ENCODE measurements at places on chromosomes 6 and 20.

DNA sequence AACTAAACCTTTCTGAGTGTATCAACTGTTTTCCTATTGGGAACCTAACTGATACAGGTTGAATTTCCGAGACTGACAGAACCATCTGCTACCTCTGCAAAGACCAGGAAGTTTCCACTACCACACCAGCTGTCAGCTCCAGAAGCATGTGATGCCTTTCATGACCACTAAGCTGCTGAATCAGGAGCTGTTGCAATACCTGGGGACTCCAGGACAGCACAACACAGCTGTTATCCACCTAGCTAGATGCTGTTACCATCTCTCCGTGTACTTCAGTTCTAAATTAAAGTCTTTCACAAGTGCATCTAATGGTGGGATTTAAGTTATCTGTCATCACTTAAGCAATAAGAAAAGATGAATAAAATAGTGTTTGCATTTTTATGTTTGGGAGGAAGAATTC is 158.2 kb upstream of the IMPG1 start:
- no peak for DNase-seq

- no peak for DNase-seq
Measured at GRCh38 chr6:137903933-137904821, 37.1 kb downstream of the TNFAIP3 start.

DNA sequence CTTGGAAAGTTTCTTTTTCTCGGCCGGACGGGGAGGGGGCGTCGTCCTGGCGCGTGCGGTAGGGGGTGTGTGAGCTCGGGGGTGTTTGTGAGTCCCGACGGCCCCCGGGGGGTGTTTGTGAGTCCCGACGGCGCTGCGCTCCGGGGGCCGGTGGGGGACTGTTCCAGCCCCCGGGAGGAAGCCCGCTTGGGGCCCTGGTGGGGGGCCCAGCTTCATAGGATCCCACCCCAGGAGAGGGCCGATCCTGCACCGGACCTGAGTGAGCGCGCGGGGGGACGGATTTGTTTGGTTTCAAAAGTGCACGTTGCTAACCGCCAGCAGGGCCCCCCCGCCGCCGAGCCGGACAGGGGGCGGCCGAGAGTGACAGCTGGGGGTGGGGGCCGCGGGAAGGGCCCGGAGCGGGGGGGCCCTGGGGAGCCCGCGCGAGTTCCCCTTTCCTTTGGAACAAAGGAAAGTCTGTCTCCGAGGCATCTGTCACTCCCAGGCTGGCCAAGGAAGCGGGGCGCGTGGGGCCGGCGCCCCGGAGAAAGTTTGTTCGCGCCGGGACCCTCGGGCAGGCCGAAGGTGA is 485 bp downstream of the TGIF2 start:
- DNase-seq: peak; percentile 41

DNA sequence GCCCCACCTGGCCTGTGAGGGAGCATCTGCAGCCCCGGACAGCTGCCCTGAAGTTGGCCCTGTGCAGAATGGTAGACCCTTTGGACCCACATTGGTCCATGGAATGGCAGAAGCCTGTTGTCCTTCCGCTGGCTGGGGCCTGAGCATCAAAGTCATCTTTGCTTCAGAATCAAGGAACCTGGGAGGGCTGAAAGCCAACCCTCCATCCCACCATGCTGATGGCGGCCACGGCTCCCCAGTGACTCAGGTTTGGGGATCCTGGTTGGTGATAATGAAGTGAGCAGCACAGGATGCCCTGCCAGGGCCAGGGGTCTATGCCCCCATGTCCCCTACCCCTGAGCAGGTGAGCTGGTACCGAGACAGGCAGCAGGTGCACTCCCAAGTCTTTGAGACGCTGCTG is 52.8 kb downstream of the YTHDF1 start:
- DNase-seq: no peak

- no peak for DNase-seq
Measured at GRCh38 chr6:166656230-166657151, 29.4 kb upstream of the RPS6KA2 start.

DNA sequence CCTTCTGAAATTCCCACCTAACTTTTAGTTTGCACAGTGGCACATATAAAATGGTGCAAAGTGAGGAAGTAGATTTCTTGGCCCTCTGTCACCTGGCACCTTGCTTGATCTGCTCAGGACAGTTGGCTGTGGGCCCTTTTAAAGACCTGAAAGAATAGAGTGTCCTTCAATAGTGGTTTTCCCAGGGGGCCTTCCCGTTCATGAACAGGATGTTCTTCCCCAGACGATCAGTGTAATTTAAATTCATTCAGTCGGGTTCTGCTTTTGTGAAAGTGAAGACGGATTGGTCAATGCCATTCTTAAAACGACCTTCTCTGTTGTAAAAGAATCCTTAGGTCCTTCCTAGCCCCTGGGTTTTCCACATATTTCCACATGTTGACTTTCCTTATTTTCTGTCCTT is 178.5 kb downstream of the SASH1 start:
- DNase-seq: no peak

GRCh38 chr20:3796477-3797225 is 541 bp downstream of the CDC25B start:
- no peak for DNase-seq

- no peak for DNase-seq
Measured at GRCh38 chr6:52136055-52136454, 48.6 kb upstream of the PKHD1 start.

DNA sequence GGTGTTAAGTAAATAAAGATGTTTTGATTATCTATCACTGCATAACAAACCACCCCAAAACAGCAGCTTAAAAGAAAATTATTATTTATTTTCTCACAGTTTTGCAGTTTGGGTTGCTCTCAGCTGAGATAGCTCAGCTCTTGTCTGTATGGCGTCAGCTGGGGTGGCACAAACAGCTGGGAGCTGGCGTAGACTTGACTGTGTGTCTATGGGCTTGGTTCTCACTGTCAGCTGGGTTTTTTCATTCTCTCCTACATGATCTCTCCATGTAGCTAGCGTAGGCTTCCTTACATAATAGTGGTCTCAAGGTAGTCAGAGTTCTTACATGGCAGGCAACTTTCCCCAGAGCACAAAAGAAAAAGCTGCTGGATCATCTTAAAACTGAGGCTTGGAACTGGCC is 6.5 kb upstream of the TMEM74B start:
- DNase-seq: no peak

GRCh38 chr20:57509665-57510237 is 15.2 kb downstream of the CTCFL start:
- DNase-seq: no peak

GRCh38 chr20:46699651-46700359 is 9.6 kb upstream of the SLC2A10 start:
- no peak for DNase-seq

DNA sequence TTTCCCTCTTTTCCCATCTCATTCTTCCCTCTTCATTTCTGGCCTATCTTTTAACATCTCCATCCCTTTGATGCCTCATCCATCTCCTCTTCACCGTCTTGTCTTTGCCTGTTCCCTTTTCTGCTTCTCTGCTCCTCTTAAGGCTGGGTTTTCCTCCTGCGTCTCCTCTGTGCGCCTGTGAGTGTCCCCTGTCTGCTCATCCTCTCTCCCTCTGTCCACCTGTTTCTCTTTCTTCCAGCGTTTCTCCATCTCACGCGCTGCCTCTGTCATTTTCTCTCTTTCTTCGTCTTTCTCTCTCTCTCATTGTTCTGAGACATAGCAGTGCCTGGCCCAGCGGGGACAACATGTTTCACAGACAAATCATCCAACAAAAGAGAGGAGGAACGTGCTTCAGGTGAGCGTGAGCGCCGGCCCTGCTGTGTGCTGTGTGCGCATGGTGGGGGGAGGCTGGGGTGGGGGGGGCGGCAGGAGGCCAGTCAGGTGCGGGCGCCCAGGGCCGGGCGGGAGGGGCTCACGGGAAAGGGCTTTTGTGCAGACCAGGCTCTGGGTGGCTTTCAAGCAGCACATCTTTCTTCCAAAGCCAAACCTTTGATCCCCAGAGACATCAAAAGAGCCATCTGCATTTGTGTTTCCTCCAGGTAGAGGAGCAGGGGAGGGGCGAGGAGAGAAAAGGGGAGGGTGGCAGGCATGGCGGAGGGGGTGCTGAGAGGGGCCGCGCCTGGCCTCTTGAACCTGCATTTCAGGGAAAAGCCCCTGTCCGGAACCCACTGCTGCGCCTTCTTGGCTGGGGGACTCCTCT is 121.3 kb downstream of the VEGFA start:
- no peak for DNase-seq

GRCh38 chr6:68052234-68052633 is 582.8 kb upstream of the ADGRB3 start:
- DNase-seq: no peak

DNA sequence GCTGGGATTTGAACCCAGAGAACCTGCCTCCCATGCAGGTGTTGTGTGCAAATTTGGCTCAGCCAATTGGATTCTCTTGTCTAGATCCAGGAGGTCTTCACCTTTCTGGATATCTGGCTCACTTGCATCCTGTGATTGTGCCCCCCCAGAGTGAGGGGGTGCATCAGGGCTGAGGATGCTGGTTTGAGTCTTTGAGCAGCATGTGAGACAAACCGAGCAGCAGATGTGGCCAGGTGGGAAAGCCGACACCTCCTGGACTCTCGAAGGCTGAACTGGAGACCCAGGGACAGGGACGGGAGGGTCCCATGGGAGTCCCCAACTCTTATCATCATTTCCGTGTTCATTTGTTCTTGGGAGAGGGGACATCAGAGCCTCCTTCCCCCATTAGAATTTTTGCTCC is 30.6 kb upstream of the SULF2 start:
- no peak for DNase-seq

GRCh38 chr20:14924433-14924832 is 587.0 kb upstream of the FLRT3 start:
- DNase-seq: no peak

DNA sequence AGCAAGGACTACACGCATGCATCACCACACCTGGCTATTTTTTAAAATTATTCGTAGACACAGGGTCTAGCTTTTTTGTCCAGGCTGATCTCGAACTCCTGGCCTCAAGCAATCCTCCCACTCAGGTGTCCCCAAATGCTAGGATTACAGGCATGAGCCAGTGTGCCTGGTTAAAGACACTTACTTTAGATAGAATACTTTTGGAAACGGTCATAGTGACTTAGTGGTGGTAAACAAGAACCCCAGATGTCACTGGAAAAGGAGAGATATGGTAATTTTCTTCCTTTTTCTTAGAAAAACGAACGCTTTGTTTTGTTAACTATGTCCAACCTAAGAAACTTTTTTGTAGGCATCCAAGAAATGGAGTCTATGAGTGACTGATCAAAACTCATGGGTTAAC is 137.3 kb downstream of the TFAP2B start:
- no peak for DNase-seq

- DNase-seq: no peak
Measured at GRCh38 chr20:10611357-10611756, 62.4 kb downstream of the JAG1 start.

DNA sequence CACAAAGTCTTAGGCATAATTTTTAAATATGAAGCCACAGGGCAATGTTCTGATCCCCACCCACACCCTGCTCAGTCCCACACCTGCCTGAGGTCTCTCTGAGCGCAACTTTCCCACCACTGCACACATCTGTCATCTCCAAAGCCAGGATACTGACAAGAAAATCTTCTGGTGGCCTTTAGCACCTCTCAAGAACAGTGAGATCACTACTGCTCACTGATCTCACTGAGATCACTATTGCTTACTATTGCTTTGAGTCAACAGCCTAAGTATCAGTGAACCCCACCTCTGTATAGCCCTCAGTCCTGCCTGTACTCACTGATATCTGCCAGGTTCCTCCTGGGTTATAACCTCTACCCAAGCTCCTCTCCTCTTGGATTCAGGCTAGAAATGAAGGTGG is 6.4 kb downstream of the TNFRSF21 start:
- no peak for DNase-seq

DNA sequence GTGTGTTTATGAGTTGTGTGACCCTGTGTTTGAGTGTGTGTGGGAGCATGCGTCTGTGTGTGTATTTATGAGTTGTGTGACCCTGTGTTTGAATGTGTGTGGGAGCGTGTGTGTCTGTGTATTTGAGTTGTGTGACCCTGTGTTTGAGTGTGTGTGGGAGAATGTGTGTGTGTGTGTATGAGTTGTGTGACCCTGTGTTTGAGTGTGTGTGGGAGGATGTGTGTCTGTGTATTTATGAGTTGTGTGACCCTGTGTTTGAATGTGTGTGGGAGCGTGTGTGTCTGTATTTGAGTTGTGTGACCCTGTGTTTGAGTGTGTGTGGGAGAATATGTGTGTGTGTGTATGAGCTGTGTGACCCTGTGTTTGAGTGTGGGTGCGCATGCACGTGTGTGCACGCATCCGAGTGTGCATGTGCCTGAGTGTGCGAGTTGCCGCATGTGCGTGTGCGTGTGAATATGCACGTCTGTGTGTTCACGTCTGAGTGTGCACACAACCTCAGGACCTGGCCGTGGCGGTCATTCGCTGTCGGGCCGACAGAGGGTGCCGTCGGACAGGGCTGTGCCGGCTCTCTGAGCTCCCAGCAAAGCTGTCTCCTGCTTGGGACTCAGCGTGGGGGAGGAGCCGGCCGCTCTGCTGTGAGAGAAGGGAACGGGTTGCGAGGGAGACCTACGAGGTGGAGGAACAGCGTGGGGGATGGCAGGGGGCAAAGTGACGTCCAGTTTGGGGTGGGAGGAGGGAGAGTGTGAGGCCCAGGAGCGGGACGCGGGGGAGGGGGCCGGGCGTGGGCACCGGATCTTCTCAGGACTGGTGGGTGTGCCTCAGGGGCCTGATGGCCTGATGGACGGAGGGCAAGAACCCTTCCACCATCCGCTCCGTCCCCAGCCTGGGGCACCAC is 19.7 kb downstream of the SLC17A9 start:
- peak; percentile 81 for DNase-seq

GRCh38 chr20:45735988-45736387 is 13.8 kb downstream of the SPINT4 start:
- no peak for DNase-seq

GRCh38 chr6:148544421-148544820 is 201.8 kb downstream of the SASH1 start:
- DNase-seq: no peak

DNA sequence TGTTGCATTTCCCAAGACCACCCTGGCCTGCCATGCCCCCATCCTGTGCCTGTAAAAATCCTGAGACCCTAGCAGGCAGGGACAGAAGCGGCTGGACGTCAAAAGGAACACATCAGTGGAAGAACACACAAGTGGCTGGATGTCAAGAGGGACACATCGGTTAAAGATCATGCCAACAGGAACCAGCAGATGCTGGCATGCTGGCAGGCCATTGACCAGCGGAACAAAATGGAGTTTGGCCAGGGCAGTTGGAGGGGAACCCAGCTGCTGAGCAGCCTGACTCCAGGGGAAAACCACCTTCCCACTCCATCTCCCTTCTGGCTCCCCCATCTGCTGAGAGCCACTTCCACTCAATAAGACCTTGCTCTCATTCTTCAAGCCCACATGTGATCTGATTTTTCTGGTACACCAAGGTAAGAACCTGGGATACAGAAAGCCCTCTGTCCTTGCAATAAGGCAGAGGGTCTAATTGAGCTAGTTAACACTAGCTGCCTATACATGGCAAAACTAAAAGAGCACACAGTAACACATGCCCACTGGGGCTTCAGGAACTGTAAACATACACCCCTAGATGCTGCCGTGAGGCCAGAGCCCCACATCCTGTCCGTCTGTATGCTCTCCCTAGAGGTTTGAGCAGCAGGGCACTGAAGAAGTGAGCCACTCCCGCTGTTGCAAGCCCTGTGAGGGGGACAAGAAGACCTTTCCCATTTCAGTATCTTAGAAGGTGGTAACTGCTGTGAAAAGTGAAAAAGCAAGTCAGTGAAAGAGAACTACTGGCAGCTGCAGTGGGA is 4.2 kb upstream of the TSBP1 start:
- no peak for DNase-seq

All from T-helper 9 cell (primary cell).